Erythroblast (primary cell): ENCODE measurements at places on chromosomes 12 and 14.
A peak's percentile ranks its signal among the peaks of the same experiment; 100 is the strongest.

DNA sequence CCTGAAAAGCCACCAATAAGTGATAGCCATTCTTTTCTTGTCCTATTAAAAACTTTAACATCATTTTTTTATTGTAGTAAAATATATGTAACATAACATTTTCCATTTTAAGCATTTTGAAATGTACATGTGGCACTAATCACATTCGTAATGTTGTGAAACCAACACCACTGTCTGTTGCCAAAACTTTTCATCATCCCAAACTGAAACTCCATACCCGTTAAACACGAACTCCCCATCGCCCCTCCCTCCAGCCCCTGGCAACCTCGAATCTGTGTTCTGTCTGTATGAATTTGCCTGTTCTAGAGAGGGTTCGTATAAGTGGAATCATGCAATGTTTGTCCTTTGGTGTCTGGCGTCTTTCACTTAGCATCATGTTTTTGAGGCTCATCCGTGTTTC is 75.9 kb downstream of the CCDC92 start:
- DNase-seq = no peak

DNA sequence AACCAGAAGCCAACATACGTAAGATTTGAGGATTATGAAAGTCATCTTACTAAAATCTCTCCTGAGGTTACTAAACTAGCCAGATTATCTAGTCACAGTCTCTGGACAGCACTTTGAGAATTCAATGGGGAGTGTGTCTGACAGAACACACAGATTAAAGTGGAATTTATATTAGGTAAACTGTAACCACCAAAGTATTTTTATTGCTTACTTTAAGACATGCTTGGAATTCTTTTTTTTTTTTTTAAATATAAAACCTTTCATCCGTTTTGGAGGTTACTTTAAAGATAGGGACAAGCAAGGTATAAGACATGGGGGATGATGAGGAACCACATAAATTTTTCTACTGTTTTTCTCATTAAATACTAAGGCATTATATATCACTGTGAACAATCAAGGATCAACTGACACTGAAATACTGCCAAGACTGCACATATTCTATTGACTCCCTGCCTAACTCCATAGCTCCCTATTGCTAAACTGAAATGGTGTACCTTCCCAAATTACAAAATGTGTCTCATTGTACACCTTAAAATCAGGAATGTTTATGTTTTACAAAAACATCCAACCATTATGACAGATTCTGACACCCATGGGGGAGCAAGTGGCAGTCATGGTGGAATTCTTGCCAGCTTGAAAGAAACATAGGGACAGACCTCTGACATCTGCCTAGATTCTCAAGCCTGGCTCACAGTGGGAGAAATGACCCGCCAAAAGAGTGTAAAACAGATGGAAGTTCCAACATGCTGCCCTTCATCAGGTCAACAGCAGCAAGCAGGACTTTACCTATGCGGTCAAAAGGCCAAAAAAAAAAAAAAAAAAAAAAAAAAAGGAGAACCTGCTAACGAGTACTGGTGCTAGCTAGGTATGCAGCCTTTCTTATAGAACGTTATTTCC is 239.3 kb downstream of the MED13L start:
- DNase-seq = no peak

DNA sequence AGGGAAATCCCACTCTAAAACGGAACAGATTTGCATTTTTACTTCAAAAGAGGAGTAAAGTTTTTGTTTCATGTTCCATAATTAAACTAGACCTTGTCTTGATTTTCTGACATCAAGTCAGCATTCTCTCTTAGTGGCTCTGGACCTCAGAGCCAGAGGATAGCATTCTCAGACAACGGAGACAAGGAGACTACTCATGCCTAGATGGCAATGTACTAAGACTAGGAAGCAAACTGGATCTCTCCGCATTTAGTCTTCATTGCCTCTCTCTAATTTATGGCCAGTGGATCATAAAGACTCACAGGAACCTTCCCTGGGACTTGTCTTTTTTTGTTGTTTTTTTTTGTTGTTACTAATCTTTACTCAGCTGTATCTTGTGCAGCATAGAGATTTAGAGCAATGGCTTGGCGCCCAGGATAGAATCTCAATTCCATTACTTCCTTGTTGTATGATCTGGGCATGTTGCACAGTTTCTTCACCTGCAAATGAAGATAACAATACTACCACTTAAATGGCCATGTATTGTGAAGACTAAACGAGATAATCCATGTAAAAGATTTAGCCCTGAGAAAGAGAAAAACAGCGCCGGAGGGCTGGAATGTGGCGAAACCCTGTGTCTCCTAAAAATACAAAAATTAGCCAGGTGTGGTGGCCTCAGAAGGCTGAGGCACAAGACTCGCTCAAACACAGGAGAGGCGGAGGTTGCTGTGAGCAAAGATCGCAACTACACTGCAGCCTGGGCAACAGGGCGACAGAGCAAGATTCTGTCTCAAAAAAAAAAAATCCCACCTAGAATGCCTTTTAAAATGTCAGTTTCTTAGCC is 4.0 kb upstream of the GEMIN2 start:
- DNase-seq = peak; percentile 4

- no peak for DNase-seq
Observed at GRCh38 chr14:94998685-94999084, 158.6 kb downstream of the DICER1 start.

DNA sequence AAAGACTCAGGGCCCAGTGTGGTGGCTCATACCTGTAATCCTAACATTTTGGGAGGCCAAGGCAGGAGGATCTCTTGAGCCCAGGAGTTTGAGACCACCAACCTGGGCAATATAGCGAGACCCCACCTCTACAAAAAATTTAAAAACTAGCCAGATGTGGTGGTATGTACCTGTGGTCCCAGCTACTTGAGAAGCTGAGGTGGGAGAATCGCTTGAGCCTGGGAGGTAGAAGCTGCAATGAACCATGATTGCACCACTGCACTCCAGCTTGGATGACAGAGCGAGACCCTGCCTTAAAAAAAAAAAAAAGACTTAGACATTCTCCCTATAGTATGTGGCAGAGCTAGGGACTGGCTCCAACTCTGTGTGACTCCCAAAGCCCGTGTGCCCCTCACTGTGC is 2.9 kb downstream of the UBE3B start:
- DNase-seq = no peak

GRCh38 chr12:103955811-103956508 is 9.7 kb upstream of the TDG start:
- DNase-seq = peak; percentile 46

- no peak for DNase-seq
Observed at GRCh38 chr12:89468648-89469326, 55.8 kb downstream of the GALNT4 start.

GRCh38 chr12:104533134-104533533 is 76.4 kb downstream of the CHST11 start:
- no peak for DNase-seq

DNA sequence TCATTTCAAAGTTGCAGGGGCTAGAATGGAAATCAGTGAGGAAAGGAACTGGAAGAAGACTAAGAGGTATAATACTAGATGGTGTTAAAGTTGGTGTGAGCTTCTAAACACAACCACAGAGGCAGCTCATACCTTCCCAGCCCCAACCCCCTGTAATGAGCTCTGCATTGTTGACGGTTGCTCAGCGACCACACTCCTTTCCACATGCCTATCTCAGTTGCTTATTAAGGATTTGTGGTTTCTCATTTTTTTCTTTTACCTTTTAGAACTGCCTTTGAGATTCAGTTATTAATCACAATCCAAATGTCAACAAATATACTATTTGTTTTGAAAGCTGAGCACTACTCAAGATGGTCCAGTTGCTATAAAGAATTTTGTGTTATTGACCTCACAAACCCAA is 62.1 kb upstream of the KIF21A start:
- no peak for DNase-seq

DNA sequence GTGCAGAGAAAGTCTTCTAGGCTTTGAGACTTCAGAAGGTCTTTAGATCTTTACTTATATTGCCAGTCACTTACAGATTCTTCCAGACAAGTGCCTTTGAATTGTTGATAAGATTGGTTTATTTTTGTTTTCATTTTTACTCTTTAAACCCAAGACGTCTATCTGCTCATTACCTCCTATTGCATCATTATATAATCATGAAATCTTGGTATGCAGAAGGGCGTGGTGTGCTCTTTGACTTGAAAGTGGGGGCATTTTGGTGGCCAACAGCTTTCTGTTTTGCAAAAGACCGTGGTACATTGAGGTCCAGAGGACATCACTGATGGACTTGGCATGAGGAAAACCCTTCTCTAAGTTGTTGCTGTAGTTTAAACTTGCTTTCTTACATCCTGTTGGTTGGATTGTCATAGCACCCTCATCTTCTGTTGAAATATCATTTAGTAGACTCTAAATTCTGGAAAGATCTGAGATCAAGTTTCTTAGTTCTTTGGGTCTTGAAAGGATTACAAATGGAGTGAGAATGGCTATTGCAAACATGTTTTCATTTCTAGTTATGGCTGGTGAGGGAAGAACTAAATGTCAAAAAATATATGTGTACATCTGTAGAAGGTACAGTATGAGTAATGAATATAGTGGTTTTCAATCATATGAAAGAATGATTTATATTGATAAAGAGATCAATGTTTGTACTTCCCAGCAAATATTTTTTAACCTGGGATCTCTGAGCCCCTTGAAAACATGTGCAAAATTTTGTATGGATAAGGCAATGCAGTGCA is 441.8 kb downstream of the NRXN3 start:
- DNase-seq = peak; percentile 36

GRCh38 chr12:38588624-38589305 is 272.2 kb downstream of the ALG10B start:
- DNase-seq = no peak

DNA sequence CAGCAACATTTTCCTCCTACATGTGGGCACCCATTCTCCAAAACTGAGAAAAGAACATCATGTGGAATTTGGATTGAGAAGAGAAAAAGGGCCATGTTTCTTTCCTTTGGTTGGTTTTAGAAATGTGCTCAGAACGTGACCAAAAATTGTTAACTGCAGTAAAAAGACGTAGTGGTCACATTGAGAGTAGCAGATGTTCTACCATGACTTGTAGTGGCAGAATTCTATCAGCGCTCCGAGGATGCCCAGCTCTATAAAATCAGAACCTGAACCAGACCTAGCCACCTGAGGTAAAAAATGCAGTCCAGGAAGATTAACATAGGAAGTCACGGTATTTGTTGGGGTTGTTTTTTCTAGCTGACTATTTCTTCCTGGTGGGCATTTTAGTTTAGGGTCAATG is 101.8 kb upstream of the TMEM233 start:
- DNase-seq = no peak

GRCh38 chr12:98328467-98328866 is 186.9 kb upstream of the TMPO start:
- DNase-seq = no peak

- DNase-seq = no peak
Observed at GRCh38 chr12:44716711-44717110, 159.4 kb downstream of the NELL2 start.

GRCh38 chr12:109458086-109458485 is 19.0 kb downstream of the KCTD10 start:
- no peak for DNase-seq

GRCh38 chr12:11564984-11565651 is 84.4 kb upstream of the ETV6 start:
- no peak for DNase-seq

GRCh38 chr12:26238341-26239121 is 43.2 kb downstream of the SSPN start:
- DNase-seq = no peak

- no peak for DNase-seq
Observed at GRCh38 chr12:93128332-93128707, 199.2 kb upstream of the EEA1 start.

- DNase-seq = peak; percentile 69
Observed at GRCh38 chr14:74217672-74218448, 21.4 kb upstream of the VSX2 start.

DNA sequence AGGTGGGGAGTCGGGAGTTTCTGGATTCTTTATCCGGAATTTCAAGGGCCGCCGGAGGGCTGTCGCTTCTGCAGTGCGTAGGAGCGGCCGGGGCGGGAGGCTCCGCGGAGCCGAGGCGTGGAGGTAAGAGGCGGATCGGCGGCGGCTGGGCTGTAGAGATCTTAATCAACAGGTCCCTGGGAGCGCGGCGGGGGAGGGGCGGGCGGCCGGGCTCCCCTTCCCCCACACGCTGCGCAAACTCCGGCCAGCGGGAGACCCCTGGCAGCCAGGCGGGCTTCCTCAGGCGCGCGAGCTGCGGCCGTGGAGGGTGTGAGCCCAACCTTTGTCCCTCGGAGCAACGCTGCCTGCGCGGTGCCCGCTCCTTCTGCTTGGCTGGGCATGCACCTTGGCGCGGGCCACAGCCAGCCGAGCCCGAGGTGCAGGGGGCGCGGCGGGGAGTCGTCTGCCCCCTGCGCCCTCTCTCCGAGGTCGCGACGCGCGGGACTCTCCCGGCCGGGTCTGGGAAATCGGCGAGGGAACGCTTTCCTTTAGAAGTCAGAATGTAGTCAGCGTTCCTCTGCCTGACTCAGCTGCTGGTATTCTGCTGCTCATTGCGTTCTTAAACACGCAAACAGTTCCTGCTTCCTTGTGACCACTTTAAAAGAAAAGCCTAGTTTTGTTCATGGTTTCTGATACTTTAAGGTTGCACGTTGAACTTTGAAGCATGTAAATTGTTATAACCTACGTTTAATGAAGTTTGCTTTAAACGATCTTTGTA is at the start of gene PALS1:
Gene PALS1 (plus strand): TSS at position 25 of the 757 bp plus-strand sequence. CDS start 37,736 bp downstream, outside the sequence.
- DNase-seq = no peak

DNA sequence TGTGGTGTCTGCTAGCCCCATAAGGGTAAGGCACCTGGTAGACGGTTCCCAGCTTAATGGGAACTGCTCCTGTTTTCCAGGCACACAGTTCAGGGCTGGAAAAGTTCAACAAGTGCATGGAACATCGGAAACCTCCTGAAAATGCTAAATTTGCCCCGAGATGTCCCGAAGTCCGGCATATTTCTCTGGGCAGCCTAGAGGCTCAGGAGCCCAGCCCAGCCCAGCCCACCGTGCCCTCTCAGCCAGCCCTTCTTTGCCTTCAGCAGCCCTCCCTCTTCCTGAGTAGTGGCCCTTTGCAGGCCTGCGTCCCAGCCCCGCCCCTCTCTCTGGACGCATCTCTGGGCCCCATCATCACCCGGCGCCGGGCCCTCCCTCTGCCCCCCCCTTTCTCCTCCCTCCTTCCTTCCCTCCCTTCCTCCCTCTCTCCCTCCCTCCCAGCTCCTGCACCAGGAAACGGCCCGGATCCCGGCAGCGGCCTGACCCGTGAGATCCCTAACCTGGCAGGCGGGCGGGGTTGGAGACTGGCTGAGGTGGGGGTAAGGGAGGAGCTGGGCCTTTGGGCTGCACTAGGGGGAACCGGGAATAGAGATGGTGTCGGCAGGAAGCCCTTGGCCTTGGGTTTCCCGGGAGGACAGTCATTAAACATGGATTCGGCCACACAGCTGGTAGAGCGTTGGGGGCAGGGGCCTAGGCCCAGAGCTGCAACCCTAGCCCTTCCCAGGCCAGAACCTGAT is at the start of gene BCL2L2:
Gene BCL2L2 (plus strand): TSS at position 422 of the 734 bp plus-strand sequence. CDS start 935 bp downstream, outside the sequence.
- peak; percentile 89 for DNase-seq

DNA sequence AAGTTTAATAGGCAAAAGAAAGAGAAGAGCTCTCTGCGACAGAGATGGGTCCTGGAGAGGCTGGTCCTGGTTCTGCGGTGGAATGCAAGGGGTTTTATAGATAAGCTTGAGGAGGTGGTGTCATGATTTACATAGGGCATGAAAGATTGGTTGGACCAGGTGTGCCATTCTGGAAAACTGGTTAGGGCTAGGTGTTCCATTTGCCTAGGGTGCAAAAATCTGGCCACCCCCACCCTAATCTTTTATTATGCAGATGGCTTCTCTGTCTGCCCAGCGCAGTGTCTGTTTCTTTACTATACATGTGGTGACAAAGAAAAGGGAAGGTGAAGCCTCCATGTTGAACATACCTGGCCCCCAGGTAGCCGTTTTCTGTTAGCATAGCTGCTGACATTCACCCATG is 65.4 kb downstream of the ERC1 start:
- DNase-seq = no peak
